ENCODE measurements at places on chromosomes 13 and 19. TPM values are rescaled to one million over a fixed set of nuclear protein-coding genes. Genes with fewer than 3 reads are reported as not detected.

CD79A gene
- 0.45 TPM for total RNA-seq

PALM3 gene
- 27.0 TPM for total RNA-seq

- DNase-seq: no peak
Observed at GRCh38 chr13:93230261-93230855, 3.8 kb downstream of the GPC6 start.

CEACAM16 gene
- total RNA-seq: not detected

- no peak for DNase-seq
Observed at GRCh38 chr13:85373322-85373721, 425.9 kb downstream of the SLITRK6 start.

DNA sequence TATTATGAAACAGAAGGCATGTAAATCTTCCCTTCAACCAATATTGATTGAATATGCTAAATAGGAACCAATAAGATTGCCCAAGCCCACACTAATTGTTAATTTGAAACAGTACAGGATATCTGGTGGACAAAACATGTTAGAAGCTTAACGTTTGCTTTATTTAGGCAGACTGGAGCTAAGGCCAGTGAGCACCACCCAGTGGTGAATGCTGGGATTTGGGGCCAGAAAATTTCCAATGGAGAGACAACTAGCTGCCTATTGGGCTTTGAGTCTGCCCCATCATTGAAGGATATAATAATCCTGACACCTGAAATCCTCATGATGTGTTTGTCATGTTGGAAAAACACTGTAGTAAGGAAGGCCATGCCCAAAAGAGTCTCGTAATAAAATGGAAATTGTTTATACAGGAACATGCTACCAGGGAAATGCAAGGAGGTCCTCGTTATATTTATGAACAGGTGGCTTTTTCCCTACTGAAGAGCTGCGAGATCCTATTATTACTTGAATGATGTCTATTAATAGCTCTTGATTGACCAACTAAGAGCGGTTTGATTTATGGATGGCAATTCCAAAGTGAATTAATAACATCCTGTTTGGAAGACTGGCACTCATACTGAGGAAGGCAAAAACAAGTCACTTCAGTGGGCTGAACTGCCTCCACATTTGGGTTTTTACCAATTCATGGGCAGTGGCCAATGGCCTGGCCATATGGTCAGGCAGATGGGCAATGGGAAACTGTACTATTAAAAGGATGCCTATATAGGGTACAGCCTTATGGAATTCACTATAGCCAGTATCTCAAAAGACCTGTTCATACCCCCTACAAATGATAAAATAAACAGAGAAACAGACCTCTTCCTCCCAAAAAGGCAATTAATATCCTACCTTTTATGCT lies 8.7 kb downstream of the SIGLECL1 start:
- DNase-seq: peak; percentile 75

- no peak for DNase-seq
Observed at GRCh38 chr13:94658926-94659597, 53.3 kb downstream of the SOX21 start.

GRCh38 chr13:109989155-109989554 lies 202.8 kb upstream of the IRS2 start:
- DNase-seq: no peak

NTN5 gene
- 0.66 TPM for total RNA-seq

DNA sequence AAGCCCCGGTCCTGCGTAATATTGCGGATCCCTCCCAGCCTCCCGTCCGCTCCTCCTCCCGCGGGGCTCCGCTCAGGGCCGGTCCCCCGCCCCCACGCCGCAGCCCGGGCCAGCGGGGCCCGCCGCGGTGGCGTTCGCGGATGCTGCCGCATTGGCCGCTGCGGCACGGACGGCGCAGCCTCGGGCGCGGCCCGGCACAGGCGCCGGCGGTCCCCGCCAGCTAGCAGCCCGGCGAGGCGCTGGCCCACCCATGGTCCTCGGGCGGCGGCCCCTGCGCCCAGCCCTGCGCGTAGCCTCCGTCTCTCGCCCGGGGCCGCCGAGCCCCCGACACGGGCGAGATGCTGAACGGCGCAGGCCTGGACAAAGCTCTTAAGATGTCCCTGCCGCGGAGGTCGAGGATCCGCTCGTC lies at the start of gene ATP8A2:
TSS of gene ATP8A2 (plus strand) at position 100 of the 409 bp plus-strand sequence. CDS start at position 339, 239 bp downstream.
- DNase-seq: no peak

DNA sequence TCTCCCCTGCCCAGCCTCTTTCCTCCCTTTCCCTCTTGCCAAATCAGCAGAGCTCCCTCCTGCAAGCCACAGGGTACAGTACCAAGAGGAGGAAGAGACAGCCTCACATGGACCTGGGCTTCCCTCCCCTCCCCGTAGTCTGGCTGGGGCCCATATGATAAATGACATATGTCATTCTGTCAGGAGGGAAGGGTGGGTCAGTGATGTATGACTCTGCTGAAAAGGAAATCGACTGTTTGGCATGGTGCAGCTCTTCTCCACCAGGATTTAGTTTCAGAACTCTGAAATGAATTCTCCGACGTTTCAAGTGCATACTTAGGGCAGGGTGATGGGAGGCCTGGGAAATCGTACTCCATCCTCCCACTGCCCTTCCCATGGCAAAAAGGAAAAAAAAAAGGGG lies 9.8 kb downstream of the TSHZ3 start:
- DNase-seq: no peak

GRCh38 chr19:31064491-31064890 lies 284.7 kb downstream of the TSHZ3 start:
- no peak for DNase-seq

HSPB6 gene
- total RNA-seq: 0.71 TPM

DNA sequence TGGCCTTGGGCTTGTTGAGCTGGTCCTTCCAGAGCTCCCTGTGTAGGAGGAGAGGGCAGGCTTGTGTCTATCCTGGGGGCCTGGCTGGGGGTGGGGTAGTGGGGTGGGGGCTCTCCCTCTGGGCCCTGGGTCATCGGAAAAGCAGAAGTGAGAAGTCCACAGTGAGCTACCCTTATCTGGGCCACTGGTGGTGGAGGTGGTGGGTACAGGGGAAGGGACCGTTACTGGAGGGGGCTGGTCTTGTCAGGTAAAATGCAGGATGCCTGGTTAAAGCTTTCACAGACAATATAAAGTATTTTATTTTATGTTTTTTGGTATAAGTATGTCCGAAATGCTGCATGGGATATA lies 342 bp upstream of the SIGLEC10 start:
- no peak for DNase-seq

GRCh38 chr19:15623711-15624318 lies 8.8 kb downstream of the CYP4F8 start:
- DNase-seq: peak; percentile 32

DNA sequence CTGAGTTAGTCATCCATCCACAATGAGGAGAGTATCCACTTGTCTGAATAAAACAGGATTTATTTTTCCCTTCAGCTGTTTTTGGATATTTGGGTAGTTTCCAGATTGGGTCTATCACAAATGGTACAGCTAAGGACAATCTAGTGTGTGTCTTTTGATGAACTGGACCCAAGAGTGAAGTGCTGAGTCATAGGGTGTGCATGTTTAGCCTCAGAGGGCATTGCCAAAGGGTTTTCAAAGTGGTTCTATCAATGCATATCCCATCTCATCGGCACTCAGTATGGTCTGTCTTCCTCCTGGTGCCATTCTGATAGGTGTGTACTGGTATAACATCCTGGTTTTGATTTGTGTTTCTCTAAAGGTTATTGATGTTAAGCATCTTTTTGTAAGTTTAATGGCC lies 62.3 kb downstream of the GSX1 start:
- no peak for DNase-seq

MAG gene
- total RNA-seq: not detected

- no peak for DNase-seq
Observed at GRCh38 chr13:51518827-51519226, 65.4 kb upstream of the WDFY2 start.

DNA sequence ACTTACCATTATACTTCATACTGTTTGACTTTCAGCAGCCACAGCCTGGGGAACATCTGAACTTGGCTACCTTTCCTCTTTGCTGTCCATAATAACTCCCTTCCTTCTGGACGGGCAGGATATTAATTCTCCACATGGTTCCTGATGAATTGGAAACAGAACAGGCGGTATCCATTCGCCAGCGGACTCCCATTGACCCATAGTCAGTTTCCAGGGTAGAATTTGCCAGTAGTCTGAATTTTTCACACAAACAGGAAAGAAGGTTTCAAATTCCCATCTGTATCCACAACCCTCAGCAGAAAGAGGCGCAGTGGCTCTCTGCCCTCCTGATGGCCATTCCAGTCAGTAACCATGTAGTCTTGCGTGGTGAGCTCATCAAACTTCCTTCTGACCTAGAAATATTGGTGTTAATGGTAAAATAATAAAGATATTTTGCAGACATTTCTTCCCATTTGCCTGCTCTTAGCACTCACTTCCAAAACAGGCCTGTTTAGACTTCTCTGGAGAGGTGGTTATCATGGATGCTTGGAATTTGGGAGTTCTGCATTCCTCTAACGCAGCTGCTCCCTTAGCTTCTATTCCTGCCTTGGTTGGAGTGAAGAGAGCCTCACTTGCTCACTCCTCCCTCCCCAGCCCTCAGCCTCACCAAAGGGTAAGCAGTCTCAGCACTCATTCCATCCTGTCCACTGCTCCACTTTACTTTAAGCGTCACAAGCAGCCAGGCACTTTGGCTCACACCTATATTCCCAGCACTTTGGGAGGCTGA lies 75.0 kb upstream of the OXGR1 start:
- DNase-seq: no peak

DNA sequence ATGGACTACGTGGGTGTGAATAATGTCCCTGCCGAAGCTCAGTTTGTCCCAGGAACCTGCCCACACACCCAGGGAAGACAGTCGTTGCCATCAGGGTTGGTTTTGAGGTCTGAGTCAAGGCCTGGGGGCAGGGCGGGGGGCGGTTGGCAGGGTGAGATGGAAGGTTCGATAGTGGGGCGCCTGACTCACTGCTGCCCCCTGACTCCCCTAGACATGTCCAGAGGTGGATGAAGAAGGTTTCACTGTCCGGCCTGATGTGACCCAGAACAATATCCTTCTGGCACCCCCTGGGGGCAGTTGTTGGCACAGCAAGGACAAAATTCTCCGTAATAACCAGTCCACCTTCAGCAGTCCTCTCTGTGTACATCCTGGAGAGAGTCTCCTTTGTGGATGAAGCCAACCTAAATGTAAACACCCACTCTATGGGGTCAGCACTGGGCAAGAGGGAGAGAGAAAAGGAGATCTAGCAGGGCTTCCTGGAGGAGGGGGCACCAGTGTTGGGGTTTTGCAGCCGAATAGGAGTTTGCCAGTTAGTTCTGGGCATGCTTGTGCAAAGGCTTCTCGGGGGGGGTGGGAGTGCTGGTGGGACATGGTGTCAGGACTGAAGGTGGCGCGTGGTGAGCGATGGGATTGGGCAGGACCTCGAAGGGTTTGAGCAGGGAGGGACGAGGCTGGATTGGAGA lies 19.6 kb upstream of the B3GNT3 start:
- peak; percentile 75 for DNase-seq

GRCh38 chr13:36151591-36151990 lies 20.4 kb upstream of the DCLK1 start:
- no peak for DNase-seq

DNA sequence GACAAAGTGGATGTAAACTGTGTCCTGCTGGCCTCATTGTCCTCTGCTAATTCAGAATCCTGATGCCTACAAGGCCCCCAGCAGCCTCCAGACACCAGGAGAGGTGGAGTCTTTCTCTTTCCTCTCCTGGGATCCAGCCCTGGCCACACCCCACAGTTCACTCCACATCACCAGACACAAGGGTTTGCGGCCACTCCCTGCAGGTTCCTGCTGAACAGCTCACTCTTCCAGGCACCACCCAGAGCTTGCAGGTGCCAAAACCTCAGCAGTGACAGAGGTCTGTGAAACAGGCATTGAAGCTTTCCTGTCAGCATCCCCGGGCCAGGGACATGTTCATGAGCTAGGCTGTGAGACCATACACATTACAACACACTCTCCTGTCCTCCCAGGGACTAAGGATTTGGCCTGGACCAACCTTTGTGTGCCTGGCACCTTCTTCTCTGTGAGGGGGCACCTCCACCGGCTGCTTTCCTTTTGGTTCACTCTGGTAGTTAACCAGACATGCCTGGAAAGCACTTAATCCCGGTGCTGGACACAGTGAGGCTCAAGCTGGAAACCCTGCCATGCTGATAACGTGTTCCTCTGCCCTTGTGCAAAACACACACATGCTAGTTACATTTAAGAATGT lies 11.1 kb upstream of the ATP12A start:
- peak; percentile 54 for DNase-seq

DNA sequence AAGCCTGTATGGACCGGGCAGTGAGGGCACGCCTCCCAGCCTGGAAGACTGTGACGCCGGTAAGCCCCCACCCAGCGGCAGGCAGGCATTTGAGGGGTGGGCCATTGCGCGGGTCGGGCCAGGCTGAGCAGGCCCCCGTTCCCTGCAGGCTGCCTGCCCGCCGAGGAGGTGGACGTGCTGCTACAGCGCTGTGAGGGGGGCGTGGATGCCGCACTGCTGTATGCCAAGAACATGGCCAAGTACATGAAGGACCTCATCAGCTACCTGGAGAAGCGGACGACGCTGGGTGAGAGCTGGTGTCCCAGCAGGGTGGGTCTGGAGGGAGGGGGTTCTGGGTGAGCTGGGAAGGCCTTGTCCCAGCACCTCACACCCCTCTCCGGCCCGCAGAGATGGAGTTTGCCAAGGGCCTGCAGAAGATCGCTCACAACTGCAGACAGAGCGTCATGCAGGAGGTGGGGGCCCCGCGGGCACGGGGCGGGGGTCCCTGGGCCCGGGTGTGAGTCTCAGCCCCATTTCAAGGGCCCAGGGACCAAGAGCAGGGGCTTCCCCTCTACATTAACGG lies 7.1 kb downstream of the ARHGAP45 start:
- DNase-seq: no peak

DNA sequence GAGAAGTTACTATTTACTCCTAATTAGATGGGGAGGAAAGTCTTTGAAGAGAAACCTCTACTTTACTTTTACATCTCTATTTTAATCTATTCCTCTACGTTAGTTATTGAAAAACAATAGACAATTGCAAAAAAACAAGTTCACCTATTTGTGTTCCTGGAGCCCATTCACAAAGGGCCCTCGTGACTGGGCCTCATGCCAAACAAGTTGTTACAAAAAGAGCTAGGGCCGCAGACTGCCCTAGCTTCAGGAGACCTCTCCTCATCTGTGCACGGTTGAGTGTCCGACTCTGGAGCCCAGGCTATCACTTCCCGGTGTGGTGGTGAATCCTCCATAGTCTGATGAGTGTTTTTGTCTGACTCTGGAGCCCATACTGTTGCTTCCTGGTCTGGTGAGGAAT lies 190.9 kb downstream of the ZNF486 start:
- no peak for DNase-seq

DNA sequence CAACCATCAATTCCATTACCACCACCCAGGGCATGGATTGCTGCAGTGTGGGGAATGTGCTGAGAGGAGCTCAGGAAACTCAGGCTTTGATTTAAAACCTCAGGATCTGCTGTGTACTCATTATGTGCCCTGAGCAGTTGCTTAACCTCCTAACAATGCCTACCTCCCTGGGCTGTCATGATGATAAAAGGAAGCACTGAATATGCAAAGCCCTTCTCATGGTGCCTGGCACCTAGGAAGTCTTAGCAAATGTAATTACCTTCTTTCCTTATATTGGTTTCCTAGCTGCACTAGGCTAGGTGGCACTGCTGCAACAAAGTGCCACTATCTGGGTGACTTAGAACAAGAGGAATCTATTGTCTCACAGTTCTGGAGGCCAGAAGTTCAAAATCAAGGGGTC lies 62.2 kb downstream of the KCTD12 start:
- DNase-seq: no peak

- peak; percentile 92 for DNase-seq
Observed at GRCh38 chr19:58559275-58560006, 1.0 kb upstream of the UBE2M start.

Data from Calu3 (cell line).